NCI-H2107 (cell line): ENCODE measurements at places on chromosomes 11 and 22.

GRCh38 chr11:93738647-93739081, 2.6 kb downstream of the TAF1D start:
- DNase-seq: no peak

- DNase-seq: no peak
Measured at GRCh38 chr22:42160830-42161696, 30.5 kb upstream of the CYP2D6 start.

GRCh38 chr11:73137262-73137943, 4.7 kb downstream of the FCHSD2 start:
- DNase-seq: no peak

GRCh38 chr22:41664490-41664889, 24.2 kb downstream of the SNU13 start:
- DNase-seq: no peak

- no peak for DNase-seq
Measured at GRCh38 chr22:29470159-29470855, 9.7 kb upstream of the NEFH start.

DNA sequence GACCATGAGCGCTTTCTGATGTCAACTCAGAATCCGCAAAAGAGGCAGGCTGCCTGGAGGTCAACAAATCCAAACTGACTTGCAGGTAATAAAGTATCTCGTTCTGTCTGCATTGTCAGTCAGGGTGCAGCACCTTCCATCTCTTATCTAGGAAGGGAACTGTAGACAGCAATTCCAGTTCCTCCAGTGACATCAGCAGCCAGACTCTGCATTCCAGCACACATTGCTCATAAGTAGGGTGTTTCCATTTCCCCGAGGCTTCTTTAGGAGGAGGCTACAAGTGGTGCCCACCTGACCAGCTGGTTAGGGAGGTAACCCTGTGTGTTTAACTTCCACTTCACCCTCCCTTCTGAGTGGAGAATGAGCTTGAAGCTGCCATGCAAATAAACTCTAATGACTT, 53.3 kb downstream of the NTM start:
- DNase-seq: no peak

DNA sequence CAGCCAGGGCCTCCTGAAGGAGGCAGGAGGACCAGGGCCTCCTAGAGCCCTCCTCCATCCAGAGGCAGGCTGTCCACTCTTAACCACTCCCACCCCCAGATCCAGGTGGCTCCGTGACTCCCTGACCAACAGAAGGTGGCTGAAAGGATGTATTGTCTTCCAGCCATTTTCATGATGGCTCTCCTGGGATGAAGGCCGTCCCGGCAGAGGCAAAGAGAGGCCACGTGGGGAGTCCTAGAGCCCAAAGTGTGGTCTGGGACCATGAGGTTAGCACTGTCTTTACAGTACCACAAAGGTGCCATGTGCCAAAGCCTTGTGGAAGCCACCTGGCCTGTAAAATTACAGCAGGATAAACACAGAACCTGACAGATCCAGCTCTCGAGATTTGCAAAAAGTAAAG, 42.3 kb downstream of the DUSP8 start:
- DNase-seq: no peak

GRCh38 chr11:12719221-12719620, 45.0 kb downstream of the TEAD1 start:
- DNase-seq: no peak

DNA sequence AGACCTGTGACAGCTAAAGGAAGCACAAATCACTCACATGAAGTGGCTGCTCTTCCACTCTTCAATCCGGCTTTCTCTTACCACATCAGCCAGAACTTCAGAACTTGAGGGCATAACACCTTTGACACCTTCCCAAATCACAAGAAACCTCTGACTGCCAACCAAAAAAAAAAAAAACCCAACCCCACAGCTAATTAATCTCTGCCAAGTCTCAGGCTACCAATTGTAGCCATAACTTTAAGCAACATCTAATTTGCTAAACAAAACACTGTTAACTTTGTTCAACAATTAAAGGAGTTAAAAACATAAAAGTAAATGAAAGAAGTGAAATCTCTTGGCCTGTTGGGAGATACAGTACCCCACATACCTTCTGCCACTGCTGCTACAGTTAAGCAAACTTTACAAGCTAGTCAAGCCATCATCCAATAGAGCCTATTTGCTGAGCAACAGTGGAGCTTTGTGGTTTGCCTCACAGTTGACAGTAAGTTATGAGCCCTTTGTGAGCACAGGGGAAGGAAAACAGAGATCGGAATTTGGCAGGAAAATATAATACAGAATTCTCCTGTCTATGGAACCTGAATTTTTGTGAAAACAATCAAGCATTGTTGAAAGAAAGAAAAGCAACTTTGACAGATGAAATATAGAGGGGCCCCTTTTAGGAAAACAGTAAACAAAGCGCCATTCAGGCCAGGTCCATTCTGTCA, at the start of gene SOX6:
Gene SOX6 (minus strand): TSS at position 490 of the 704 bp plus-strand sequence. CDS start 15,298 bp downstream, outside the sequence.
- DNase-seq: no peak

GRCh38 chr22:25829237-25829636, 87.2 kb downstream of the MYO18B start:
- DNase-seq: no peak

DNA sequence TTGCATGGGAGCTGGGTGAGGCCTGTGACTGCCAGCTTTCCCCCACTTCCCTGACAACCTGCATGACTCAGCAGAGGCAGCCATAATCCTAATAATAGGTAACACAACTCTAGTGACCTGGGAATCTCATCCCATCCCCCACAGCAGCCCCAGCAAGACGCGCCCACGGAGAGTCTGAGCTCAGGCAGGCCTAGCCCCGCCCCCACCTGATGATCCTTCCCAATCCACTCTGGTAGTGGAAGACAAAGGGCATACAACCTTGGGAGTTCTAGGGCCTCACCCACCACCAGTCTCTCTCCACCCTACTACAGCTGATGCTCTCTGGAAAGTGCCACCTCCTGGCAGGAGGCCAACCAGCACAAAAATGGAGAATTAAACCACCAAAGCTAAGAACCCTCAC, 60.3 kb downstream of the CWF19L2 start:
- DNase-seq: no peak

DNA sequence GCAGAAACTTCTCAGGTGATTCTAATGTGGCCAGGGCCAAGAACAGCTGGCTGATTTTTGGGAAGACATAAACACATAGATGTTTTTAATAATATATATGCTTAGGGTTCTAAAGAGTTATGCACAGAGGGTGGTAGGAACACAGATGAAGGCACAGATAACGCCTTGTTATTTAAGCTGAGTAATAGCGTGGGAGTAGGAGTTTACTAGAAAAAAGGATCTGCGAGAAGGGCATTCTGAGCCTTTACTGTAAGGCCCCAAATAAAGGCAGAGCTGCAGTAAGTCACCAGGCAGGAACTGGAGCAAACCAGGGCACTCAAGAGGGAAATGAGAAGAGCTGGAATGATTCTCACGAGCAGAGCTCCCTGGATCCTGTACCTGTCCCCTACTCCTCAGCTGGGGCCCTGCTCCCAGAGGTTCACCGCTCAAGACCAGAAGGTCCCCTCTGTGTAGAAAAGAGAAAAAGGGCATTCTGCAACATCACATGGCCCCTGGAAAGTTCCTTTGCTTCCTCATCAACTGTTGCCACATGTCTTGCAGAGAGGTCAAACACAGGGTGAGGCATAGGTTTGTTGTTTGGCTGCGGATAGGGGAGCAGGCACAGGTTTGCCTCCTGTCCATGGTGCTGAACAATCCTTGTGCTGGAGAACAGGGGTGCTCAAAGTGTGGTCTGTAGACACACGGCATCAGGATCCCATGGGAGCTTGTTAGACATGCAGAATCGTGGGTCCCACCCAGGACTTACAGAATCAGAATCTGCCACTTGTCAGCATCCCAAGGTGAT, 125.7 kb downstream of the TENM4 start:
- no peak for DNase-seq

GRCh38 chr11:110573411-110573810, 138.8 kb downstream of the ARHGAP20 start:
- no peak for DNase-seq

DNA sequence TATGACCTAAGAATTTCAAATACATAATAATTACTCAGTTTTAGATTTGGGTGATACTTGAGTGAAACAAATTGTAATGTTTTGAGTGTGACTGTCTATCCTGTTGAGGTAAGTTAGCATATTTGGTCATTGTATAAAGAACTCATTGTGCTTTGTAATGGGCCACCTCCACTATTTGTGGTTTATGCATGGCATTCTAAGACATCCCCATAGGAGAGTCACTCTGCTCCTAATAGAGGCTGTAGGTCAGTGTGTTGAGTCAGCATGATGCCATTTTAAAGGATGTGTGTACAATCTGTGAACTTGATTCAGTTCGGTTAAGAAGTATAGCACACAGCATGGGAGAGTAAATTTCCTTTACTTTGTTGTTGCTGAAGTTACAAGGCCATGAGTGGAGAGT, 1112.4 kb downstream of the JRKL start:
- no peak for DNase-seq
